ENCODE measurements at places on chromosomes 4 and X.
A peak's percentile ranks its signal among the peaks of the same experiment; 100 is the strongest.

DNA sequence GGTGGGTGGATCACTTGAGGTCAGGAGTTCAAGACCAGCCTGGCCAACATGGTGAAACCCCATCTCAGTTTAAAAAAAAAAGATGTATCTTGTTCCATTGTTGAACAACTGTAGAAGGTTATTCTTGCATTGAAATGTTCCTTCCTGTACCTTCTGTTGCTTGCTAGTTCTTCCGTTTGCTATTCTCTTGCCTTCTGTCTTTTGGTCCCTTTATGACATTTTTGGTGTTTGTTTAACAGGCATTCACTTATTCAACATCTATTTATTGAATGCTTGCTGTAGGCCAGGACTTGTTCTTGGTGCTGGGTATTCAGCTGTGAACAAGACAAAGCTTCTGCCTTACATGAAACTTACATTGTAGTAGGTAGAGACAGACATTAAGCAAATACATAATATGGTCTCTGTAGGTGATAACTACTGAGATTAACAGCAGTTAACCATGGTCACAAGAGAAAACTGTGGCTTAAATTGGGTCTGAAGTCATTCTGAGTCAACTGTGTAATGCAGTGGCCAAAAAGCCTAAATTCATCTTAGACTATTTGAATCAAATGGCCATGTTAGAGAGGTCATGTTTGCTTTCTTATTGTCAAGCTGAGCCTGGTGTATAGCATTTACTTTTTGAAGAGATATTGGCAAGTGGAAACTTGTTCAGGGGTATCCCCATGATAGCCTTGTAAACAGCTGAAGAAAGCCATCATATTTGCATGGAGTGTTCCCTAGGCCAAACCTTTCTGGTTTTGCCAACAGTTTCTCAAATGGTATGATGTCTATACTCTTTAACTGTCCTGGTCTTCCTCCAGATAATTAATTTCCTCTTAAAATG, 35.6 kb downstream of the GAB1 start:
- H3K4me1 ChIP-seq: peaks cover 41% of the 10 kb centered on the region
- H3K4me3 ChIP-seq: no peak overlapping the region
- H3K27ac ChIP-seq: peak overlapping the region; percentile 58
- H3K27me3 ChIP-seq: no peaks in the 10 kb centered on the region
- no peaks in the 10 kb centered on the region for H3K36me3 ChIP-seq
- no peak for DNase-seq

GRCh38 chrX:57294961-57295360, 8.5 kb downstream of the FAAH2 start:
- H3K27me3 ChIP-seq: no peaks in the 10 kb centered on the region
- H3K4me1 ChIP-seq: no peaks in the 10 kb centered on the region
- no peak for DNase-seq

DNA sequence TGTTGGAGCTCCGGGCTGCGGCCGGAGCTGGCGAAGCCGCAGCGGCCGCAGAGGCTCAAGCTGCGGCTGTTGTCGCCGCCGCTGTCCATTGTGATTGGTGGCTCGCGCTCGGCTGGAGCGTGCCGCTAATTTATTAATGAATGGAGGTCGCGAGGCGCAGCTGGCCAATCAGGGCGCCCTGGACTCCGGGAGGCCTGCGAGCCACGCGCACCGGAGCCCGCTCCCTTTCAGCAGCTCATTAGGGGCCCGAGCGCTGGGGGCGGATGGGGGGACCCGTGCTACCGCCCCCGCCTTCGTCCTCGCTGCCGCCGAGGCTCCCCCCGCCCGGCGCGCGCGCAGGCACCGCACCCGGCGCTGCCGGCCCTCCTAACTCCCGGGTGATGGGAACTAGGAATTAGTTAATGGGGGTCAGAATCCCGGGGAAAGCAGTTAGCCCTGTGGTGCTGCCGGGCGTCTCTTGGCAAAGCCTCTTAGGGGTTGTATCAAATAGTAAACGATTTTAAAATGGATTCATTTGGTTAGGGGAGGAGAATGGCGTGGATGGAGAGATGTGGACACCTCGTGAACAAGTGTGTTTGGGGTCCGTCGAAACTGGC, 589 bp upstream of the NEUROG2 start:
- peak overlapping the region; percentile 64 for H3K4me3 ChIP-seq
- peaks cover 55% of the 10 kb centered on the region for H3K27me3 ChIP-seq
- H3K4me1 ChIP-seq: peaks cover 16% of the 10 kb centered on the region
- no peak overlapping the region for H3K27ac ChIP-seq

GRCh38 chr4:57639561-57640382, 529.6 kb upstream of the IGFBP7 start:
- no peak overlapping the region for H3K4me3 ChIP-seq
- no peaks in the 10 kb centered on the region for H3K4me1 ChIP-seq
- no peaks in the 10 kb centered on the region for H3K27me3 ChIP-seq
- H3K36me3 ChIP-seq: no peaks in the 10 kb centered on the region
- DNase-seq: no peak

DNA sequence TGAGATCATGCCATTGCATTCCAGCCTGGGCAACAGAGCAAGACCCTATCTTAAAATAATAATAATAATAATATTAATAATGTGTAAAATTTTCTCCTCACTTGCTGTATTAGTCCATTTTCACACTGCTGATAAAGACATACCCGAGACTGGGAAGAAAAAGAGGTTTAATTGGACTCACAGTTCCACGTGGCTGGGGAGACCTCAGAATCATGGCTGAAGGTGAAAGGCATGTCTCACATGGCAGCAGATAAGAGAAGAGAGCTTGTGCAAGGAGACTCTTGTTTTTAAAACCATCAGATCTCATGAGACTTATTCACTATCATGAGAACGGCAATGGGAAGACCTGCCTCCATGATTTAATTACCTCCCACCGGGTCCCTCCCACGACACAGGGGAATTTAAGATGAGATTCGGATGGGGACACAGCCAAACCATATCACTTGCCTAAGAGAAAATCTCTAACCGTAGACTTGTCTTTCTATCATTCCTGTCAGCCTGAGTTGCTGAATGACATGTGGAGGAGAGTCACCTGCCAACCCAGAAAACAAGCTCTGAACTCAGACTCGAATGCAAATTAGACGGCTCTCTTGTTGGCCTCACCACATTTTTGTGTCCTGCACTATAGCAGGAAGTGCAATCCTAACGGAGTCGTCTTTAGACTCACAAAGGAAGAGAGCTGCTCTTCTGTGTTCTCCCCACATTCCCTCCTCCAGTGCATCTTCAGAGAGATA, 51.9 kb upstream of the DCTD start:
- H3K4me3 ChIP-seq: no peak overlapping the region
- H3K36me3 ChIP-seq: no peaks in the 10 kb centered on the region
- no peaks in the 10 kb centered on the region for H3K4me1 ChIP-seq
- no peak overlapping the region for H3K27ac ChIP-seq
- no peak for DNase-seq

DNA sequence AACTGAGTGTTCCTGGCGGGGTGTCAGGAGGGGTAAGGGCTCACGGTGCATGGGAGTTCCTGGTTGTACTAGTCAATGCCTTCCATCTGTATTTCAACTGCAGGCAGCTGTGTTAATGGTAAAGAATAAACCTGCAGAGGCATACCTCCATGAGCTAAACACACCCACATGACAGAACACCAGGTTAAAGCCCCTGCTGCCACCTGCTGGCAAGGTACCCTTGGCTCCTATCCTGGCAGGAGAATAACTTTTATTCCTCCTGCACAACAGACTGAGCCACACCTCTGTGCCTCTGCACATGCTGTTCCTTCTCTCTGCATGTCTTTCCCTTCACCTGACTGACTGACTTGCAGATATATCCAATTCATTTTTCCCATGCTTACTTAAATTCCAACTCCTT, 11.1 kb downstream of the ITIH6 start:
- H3K27ac ChIP-seq: no peak overlapping the region
- H3K36me3 ChIP-seq: no peaks in the 10 kb centered on the region
- no peaks in the 10 kb centered on the region for H3K27me3 ChIP-seq
- no peak overlapping the region for H3K4me3 ChIP-seq
- no peaks in the 10 kb centered on the region for H3K4me1 ChIP-seq
- no peak for DNase-seq

DNA sequence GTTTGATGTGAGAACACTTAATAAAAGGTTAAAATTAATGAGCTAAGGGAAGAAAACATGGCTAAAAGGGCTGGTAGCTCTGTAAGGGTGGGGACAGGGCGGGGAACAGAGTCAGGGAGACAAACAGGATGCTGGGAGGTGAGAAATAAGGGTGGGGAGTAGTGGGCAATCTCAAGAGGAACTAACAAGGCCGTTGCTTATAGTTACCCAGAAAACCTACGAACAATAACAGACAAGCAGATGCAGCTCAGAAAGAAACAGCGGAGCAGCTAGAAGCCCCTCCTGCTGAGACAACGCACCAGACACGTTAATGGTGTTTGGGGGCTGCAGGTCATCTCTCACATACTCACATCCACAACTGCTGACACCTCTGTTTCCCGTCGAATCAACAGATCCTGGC, 9.7 kb upstream of the KLF3 start:
- H3K27me3 ChIP-seq: no peaks in the 10 kb centered on the region
- no peak overlapping the region for H3K4me3 ChIP-seq
- H3K4me1 ChIP-seq: no peaks in the 10 kb centered on the region
- DNase-seq: no peak

- H3K36me3 ChIP-seq: no peaks in the 10 kb centered on the region
- no peaks in the 10 kb centered on the region for H3K4me1 ChIP-seq
- H3K27ac ChIP-seq: no peak overlapping the region
- no peak overlapping the region for H3K4me3 ChIP-seq
These were observed 23.4 kb upstream of the PRPS2 start for GRCh38 chrX:12767856-12768255.

GRCh38 chrX:77595848-77596247, 148.7 kb downstream of the FGF16 start:
- H3K4me3 ChIP-seq: no peak overlapping the region
- H3K27me3 ChIP-seq: no peaks in the 10 kb centered on the region
- DNase-seq: no peak
- H3K4me1 ChIP-seq: no peaks in the 10 kb centered on the region

DNA sequence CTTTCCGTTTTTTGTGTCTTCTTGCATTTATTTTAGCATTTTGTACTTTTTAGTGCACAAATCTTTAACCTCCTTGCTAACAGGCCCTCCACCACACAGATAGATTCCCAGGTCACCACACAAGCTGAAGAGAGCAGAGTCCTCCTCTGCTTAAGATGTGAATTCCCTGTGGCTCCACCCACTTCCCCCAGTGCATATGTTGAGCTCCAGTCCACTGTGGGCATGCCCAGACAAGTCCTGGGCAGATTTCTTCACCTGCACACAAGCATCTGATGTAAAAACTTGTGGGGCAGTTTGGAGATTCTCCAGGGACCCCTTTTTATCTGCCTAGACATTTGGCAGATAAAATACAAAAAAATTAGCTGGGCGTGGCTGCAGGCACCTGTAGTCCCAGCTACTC, 19.8 kb upstream of the PASD1 start:
- H3K27ac ChIP-seq: no peak overlapping the region
- no peaks in the 10 kb centered on the region for H3K36me3 ChIP-seq

DNA sequence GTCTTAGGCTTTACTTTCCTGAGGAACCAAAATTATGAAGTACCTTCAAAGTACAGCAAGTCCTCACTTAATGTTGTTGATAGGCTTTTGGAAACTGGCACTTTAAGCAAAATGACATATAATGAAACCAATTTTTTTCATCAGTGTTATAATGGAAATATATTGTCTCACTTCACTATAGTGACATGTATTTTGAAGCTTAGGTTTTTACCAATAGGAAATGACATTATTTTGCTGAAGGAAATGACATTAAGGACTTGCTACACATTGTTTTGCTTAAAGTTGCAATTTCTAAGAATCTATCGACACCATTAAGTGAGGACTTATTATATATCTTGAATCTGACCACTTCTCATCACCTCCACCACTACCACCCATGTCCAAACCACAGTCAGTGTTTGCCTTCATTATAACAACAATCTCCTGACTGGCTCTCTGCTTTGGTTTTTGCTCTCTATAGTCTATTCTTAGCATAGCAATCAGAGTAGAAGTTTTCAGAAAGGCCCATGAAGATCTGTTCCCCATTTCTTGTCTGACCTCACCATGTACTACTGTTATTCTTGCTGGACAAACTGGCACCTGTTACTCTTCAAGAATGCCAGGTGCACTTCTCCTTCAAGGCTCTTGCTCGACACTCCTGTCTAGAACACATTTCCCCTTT, 311.2 kb downstream of the BMPR1B start:
- H3K4me1 ChIP-seq: no peaks in the 10 kb centered on the region
- H3K36me3 ChIP-seq: no peaks in the 10 kb centered on the region
- peak overlapping the region; percentile 61 for H3K27ac ChIP-seq
- H3K4me3 ChIP-seq: no peak overlapping the region
- no peaks in the 10 kb centered on the region for H3K27me3 ChIP-seq
- DNase-seq: no peak

- DNase-seq: no peak
- H3K4me1 ChIP-seq: no peaks in the 10 kb centered on the region
- no peak overlapping the region for H3K27ac ChIP-seq
- no peak overlapping the region for H3K4me3 ChIP-seq
- no peaks in the 10 kb centered on the region for H3K27me3 ChIP-seq
These were observed 200.0 kb upstream of the FTHL17 start for GRCh38 chrX:31271615-31272471.

- no peak for DNase-seq
- no peaks in the 10 kb centered on the region for H3K4me1 ChIP-seq
- no peaks in the 10 kb centered on the region for H3K27me3 ChIP-seq
- H3K27ac ChIP-seq: no peak overlapping the region
- H3K36me3 ChIP-seq: no peaks in the 10 kb centered on the region
- no peak overlapping the region for H3K4me3 ChIP-seq
These were observed 51.5 kb downstream of the VEGFC start for GRCh38 chr4:176741253-176741652.

GRCh38 chr4:2333916-2334644, 72.2 kb upstream of the MXD4 start:
- no peak for DNase-seq
- H3K4me1 ChIP-seq: no peaks in the 10 kb centered on the region
- H3K27ac ChIP-seq: no peak overlapping the region
- no peaks in the 10 kb centered on the region for H3K27me3 ChIP-seq
- no peak overlapping the region for H3K4me3 ChIP-seq
- H3K36me3 ChIP-seq: peaks cover 2% of the 10 kb centered on the region

- no peak for DNase-seq
- H3K36me3 ChIP-seq: no peaks in the 10 kb centered on the region
- H3K4me3 ChIP-seq: no peak overlapping the region
- H3K27ac ChIP-seq: no peak overlapping the region
- no peaks in the 10 kb centered on the region for H3K4me1 ChIP-seq
These were observed 1110.4 kb upstream of the ADGRL3 start for GRCh38 chr4:60089546-60090273.

GRCh38 chrX:74259885-74260491, 44.0 kb upstream of the ZCCHC13 start:
- H3K27me3 ChIP-seq: no peaks in the 10 kb centered on the region
- no peak overlapping the region for H3K4me3 ChIP-seq
- no peaks in the 10 kb centered on the region for H3K4me1 ChIP-seq
- no peak for DNase-seq
- H3K27ac ChIP-seq: no peak overlapping the region
- H3K36me3 ChIP-seq: peaks cover 13% of the 10 kb centered on the region

- no peak overlapping the region for H3K4me3 ChIP-seq
- H3K4me1 ChIP-seq: no peaks in the 10 kb centered on the region
- H3K27me3 ChIP-seq: no peaks in the 10 kb centered on the region
- no peak for DNase-seq
- H3K36me3 ChIP-seq: no peaks in the 10 kb centered on the region
These were observed 503.0 kb upstream of the DIAPH2 start for GRCh38 chrX:96181605-96182004.
